ENCODE measurements at places on chromosomes 7 and 10. TPM values are rescaled to one million over a fixed set of nuclear protein-coding genes. Genes with fewer than 3 reads are reported as not detected.

The SNCG gene
- 41.3 TPM for total RNA-seq

The NPC1L1 gene
- total RNA-seq, result 0.88 TPM

The FFAR4 gene
- 1.0 TPM for total RNA-seq

DNA sequence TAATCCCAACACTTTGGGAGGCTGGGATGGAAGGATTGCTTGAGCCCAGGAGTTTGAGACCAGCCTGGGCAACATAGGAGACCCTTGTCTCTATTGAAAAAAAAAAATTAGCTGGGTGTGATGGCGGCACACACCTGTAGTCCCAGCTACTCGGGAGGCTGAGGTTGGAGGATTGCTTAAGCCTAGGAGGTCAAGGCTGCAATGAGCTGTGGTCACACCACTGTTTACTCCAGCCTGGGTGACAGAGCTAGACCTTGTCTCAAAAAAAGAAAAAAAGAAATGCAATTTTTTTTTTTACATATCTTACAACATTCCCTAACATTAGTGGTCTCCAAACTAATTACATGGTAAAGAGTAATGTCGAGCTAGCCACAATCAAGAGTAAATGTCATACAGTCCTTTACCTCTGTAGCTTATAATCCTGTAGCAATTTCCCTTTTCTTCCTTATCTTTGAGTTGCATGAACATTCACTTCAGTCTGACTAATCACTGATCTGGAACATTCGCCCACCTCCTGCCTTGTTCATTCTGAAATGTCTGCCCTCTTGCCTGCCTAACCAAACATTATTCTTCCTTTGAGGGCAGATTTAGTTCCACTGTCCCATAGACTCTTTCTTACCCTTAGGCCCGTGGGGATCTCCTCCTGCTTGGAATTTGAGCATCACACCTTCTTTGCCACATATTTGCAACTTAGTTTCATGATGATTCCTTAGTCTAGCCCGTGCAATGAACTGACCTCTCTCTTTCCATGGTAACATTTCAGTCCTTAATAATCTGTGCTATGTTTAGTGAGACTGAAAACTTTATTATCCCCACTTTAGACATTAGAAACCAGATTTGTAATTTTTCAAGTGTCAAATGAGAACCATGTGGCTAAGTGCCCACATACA is 4.8 kb upstream of the VCL start:
- no peak for DNase-seq

DNA sequence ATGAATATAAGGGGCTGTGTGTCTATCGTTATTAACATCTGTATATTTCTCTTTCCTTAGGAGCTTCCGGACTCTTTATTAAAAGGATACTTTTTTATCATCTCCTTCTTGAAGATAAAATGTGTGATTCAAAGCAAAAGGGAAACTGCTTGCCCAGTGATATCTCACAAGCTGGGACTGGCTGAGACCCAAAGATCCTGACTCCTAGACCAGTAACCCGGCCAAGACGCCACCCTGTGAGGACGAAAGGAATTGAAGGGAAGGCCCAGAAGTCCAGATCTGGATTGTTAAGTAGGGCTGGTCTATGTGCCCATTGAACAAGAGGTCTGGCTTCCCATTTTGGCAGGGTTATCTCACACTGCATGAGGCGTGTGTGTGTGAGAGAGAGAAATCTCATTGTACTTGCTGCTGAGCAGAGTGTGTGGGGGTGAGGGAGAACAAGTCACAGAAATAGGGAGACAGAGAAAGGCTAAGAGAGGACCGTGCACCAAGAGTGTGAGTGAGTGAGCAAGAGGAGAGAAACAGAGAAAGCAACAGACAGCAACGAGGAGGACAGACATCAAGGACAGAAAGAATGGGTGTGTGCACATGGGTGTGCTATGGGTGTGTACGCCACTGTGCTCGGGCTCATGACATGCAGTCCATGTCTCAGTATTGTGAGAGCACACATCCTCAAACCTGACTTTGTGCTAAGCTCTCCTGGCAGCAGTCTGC is 75.4 kb downstream of the PLXNA4 start:
- DNase-seq, result no peak

DNA sequence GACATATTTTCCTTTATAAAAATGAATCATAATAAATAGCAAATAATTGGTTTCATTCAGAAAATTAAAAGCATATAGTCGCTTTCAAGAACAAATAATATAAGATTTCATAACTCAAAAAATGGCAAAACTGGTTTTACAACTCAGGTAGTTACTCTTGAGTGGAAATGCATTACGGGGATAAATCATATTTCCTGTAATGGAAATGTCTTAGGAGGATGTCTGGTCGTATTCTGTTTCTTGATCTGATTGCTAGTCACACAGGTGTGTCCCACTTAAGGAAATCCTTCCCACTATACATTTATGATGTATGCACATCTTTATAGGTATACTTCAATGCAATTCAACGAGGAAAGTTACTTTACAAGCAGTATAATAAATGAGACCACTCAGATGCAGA is 20.7 kb downstream of the NRAP start:
- no peak for DNase-seq

GRCh38 chr7:69708857-69709256 is 110.6 kb downstream of the AUTS2 start:
- DNase-seq, result no peak

All from kidney (tissue), 22 donors.